HCEC 1CT (cell line): ENCODE measurements at places on chromosomes 3 and 15.

GRCh38 chr3:165696496-165696895 is 140.7 kb downstream of the BCHE start:
- no peak for DNase-seq

- DNase-seq = peak; percentile 87
Observed at GRCh38 chr15:31434588-31435260, 108.1 kb downstream of the KLF13 start.

GRCh38 chr3:56629047-56629446 is 54.0 kb downstream of the TASOR start:
- no peak for DNase-seq

DNA sequence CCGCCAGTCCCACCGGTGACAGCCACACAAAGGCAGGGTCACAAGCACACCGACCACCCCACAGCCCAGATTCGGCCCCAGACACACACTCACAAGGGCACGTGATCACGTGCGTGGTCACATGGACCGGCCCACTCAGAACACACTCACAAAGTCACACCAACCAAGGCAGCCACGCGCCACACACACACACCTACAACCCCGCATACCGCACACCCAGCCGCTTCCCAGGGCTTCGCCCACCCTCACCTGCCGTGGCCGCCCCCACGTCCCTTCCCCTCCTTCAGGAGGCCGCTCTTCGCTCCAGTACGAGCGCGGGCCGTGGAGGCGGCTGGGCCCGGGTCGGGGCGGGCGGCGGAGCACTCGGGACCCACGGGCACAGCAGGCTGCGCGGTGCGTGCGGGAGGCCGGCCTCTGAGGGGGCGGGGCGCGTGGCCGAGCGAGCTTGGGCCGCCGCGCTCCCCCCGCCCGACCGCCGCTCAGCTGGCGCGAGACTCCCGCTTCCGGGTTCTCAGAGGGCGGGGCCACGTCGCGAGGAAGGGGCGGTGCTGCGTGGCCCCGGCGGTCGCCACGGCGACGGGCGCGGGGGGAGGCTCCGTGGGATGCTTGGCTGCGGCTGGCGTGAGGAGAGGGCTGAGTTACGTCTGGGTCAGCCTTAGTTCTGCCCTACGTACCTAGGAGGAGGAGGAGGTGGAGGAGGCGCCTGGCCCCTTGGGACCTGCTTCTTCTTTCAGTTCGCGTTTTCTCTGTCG is at the start of gene SPG21:
Gene SPG21, minus strand, starts transcription at position 499 of the 752 bp plus-strand sequence. CDS start 6,345 bp downstream, outside the sequence.
- DNase-seq = peak; percentile 89

DNA sequence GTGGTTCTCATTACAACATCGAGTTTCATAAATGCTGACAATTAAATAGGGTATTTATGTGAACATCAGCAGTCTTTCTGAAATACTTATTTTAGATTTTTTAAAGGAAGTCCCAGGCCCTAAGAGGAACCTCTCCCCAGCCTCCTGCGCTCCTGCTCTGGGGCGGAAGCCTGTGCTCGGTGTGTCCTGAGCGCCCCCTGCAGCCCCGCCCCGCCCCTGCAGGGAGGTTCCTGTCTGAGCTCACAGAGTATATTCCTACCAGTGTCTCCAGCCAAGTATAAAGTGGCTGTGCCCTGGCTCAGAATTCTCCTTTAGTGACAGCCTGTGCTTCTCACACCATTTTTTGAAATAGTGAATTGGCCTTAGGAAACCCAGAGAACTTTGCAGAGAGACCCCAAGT is 567.9 kb downstream of the GOLGA6L6 start:
- no peak for DNase-seq

DNA sequence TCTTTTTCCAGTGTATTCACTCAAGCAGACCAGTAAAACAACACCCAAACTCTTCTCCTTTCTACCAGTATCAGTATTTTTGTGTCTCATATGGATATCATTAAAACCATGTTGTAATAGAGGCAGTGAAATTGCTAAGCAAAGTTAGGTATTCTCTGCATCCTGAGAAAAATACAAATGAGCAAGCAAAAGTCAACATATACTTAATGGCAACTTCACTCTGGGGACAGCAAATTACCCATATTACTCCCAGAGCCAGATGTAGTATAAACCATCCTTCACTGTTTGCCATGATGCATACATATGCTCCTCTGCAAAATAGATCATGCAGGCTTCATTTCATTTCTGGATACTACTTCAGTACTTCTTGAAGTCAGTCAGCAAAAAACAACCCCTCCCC is 22.1 kb downstream of the UBA5 start:
- DNase-seq = no peak

- DNase-seq = no peak
Observed at GRCh38 chr3:9135930-9136525, 113.4 kb downstream of the SRGAP3 start.

GRCh38 chr3:125646581-125646980 is 51.3 kb upstream of the OSBPL11 start:
- DNase-seq = no peak

GRCh38 chr3:146712806-146713205 is 107.7 kb upstream of the PLSCR5 start:
- no peak for DNase-seq

DNA sequence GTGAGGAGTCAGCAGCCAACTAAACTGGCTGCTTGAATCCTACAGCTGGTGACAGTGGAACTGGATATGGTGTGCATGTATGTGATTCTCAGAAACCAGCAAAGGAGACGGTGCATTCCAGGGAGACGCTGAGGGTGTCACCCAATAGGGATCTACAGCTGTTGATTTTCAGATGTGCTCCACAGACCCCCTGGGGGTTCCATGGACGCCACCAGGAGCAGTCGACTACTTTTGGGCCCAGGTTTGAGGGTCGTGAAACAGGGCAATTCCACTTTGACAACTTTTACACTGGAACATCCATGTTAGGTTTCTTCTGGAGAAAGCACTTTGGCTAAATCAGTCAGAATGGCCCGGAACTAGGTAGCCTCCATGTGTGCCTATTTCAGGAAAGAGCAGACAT is 71.5 kb upstream of the MEX3B start:
- no peak for DNase-seq

- peak; percentile 57 for DNase-seq
Observed at GRCh38 chr3:58307639-58308215, 1.4 kb downstream of the HTD2 start.

DNA sequence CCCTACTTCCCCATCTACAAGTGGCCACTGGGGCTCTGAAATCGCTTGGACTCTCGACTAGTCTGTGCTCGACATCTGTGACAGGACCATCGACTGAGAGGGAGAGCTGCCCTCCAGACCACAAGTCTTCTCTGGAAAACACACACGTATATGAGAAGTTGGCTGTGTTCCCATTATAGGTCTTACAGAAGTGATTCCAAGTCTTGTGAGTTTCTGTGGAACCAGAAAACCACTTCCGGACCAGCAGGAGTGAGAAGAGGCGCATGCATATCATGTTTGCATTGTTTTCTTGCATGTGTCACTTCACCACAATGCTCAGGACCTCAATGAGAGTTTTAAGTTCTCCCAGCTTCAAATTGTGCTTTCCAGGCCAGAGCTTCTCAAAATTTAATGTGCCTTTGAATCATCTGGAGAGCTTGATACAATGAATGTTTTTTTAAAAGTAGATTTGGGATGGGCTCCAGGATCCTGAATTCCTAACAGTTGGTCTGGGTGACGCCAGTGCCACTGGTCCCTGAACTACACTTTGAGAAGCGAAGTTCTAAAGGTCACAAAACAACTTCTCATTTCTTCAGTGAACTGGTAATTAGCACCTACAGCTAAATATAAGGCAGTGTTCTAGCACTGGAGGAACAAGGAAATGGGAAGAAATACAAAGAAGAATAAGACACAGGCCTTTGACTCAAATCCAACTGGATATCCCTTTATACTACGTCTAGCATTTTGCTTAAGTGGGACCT is 15.7 kb downstream of the LIPC start:
- no peak for DNase-seq
